ENCODE measurements at places on chromosomes 4 and X.

GRCh38 chrX:3713225-3713936, at the start of gene PRKX:
Gene PRKX, minus strand, starts transcription at chrX:3713649. Its CDS starts 396 bp downstream, at chrX:3713253.
- no peak for DNase-seq

GRCh38 chr4:182648766-182649165, 268.4 kb downstream of the DCTD start:
- no peak for DNase-seq

DNA sequence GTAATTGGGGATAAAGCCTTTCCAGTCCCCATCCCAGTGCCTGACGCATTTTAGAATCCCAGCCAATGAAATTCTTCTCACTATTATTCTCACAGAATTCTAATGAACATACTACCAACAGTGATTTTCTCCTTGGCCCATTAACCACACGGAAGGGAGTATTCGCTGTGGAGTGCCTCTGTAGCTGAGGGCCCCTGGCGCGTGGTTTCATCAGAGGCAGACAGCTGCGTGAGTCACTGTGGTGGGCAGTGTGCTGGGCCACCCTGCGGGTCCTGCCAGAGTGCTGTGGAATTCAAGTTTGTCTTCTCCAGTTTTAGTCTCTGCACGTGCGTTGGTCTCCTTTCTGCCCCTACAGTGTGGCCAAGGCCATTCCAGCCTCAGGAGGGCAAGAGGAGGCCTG, 335.4 kb upstream of the FAT1 start:
- DNase-seq, result no peak

DNA sequence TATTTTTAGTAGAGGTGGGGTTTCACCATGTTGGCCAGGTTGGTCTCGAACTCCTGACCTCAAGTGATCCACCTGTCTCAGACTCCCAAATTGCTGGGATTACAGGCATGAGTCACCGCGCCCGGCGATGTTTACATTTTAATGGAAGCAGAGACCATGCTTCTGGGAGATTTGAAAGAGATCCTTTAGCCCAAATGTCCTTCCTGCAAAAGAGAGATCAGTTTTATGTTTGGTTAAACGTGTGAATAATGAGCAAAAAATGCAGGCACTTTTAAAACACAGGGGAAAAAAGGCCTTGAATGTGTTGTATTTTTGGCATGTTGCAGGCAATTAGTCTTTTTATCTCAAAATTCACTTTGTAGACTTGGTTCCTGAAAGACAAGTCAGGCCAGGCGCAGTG, 95.8 kb upstream of the ELOVL6 start:
- no peak for DNase-seq

DNA sequence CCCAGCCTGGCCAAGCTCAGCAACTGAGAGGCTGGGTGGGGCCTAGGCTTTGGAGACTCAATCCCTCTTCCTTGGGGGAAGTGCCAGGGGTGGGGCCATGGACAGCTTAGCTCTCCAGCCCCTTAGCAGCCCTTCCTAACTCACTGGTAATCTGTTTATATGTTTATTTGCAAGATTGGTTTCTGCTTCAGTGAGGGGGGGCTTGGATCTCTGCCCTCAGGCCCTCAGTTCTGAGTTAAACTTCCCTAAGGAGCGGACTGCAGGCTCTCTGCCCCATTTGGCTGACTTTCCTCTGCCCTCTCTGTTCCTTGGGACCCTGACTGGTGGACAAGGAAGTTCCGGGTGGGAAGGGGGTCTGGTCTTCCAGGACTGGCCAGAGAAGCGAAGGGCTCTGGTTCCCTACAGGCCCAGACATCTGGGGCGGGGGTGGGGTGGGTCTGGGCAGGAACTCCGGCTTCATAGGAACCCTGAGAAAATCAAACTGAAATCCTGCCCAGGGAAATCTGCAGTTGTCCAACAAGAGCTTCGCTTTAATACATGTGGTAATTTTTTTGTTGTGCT, 51.4 kb downstream of the NALF2 start:
- DNase-seq, result no peak
